Globus pallidus (tissue), 1 donor: ENCODE measurements at places on chromosomes 4 and X.

- DNase-seq: no peak
These were observed 42.8 kb downstream of the UCHL1 start for GRCh38 chr4:41299486-41299885.

DNA sequence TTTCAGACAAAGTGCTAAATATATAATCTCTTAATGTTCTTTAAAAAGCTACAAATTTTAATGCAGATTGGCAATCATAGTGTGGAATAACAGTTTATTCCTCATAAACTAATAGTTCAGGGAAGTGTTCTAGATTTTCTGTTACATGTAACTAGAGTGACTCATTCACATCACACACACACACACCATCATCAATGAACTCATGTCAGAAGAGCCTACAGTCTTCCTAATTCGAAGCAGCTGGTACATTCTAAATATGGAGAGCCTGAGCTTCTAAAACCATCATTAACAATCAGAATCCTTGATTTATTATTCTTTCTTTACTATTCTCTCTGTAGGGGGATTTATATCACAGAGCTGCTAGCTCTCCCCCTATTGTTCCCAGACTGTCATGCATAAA, 49.6 kb downstream of the DKK2 start:
- DNase-seq: no peak

- no peak for DNase-seq
These were observed 16.1 kb upstream of the CRMP1 start for GRCh38 chr4:5908876-5909427.

- no peak for DNase-seq
These were observed 132.5 kb downstream of the PLS3 start for GRCh38 chrX:115693476-115693875.

DNA sequence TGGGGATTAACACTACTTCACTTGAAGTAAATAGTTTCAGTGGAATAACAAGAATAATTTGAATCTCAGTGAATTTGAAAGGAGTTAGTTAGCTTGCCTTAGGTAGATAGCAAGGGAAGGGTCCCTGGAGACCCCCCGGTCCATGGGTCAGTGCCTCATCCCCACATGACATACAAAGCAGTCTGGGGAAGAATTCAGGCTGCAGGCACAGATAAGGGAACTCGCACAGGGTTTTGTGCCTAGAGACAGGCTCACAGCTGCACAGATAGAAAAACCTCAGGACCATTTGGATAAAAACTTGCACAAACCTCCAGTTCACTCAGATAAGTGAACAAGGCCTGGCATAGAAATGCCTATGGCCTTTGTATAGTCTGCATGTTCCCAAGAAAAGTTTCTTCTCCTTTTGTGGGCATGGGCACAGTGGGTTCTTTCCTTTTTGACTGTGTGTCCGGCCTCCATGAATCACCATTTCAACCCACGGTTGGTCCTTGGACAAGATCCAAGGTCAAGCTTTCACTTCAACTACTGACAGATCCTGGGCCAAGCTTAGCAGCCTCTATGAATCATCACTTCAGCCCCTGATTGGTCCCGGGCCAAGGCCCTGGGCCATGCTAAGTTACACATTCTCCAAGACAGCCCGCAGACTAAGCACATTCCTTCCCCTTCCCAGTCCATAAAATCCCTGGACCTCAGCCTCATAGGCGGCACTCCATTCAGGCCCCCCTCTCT, 108.3 kb upstream of the KLHL4 start:
- DNase-seq: no peak

DNA sequence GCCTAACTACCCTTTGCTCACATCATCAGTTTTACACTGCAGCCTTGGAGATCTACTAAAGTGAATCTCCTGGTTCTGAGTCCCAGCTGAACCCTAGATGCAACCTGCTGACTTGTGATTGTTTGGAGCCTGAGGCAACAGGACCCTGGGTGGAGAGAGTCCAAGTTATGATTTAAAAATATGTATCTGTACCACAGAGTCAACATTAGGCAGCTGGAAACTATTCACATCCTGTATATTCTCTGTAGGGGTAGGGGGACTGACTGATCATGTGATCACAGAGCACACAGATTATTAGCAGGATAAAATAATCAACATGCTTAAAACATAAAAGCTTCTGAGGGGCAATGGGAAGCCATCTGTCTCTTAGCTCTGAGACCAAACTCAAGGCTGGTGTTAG, 52.1 kb downstream of the CT47B1 start:
- no peak for DNase-seq

- peak; percentile 5 for DNase-seq
These were observed 74.6 kb downstream of the MXRA5 start for GRCh38 chrX:3271834-3272186.

- DNase-seq: no peak
These were observed 9.6 kb downstream of the DRP2 start for GRCh38 chrX:101229170-101229569.

DNA sequence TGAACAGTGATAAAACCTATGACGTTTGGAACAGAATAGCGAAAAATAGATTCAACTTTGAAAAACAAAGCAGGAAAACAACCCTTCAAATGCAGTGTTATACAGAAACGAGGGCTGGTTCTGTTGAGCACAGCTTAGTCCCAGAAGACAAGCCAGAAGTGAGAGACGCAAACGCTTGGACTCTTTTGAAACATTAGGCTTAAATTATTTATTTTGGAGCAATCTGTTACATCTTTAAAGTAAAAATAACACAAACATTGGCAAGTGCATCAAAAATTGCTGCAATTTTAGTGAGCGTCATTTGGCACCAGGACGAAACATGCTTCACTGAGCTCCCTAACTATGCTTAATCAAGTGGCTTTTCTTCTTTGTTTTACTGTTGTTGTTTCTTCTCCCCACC, 63.5 kb downstream of the ENPP6 start:
- DNase-seq: no peak
